Activated naive CD4-positive, alpha-beta T cell (primary cell): ENCODE measurements at places on chromosomes 11 and 22.

- no peak for DNase-seq
Measured at GRCh38 chr11:56846631-56847576, 98.4 kb upstream of the OR9G4 start.

DNA sequence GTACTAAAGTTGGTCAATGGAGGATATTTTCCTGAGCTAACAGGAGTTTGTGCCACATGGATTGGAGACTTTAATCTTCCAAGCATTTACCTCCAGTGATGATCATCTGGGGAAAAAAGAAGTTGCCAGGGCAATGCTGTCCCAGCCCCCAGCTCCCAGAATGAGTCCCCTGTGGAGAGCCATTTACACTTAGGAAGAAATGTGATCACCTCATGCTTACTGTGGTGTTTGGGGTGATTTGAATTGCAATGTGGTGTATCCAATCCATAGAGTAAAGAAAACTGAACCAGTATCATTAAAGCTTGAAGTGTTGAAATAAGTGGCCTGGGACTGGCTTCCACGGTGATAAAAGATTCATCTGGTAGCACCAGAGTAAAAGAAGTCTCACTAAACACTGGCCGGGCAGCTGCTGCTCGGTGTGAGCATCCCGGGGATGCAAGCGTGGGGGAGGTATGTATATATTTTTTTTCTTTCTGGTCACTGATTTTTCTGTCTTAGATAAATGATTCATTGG is 117.2 kb upstream of the NTM start:
- no peak for DNase-seq

DNA sequence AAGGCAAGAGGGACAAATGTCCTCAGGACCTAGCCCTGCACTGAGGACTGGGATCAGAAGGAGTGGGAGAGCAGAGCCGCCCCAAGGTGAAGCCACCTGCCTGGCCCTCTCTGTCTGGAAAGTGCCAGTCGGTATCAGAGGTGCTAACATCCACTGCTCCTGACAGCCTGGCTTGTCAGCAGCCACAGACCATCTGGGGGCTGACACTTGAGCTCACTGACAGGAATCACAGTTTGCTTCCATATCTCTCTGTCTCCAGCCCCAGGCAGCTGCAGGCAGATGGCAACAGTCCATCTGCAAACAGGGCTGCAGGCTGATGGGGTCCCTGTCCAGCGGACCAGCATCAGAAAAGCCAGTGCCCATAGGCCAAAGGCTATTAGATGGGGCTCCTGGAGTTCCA is 5.5 kb downstream of the OPCML start:
- DNase-seq, result no peak

GRCh38 chr11:35116762-35117640 is 22.0 kb upstream of the CD44 start:
- DNase-seq, result no peak

- DNase-seq, result no peak
Measured at GRCh38 chr11:129023968-129024676, 81.5 kb upstream of the TP53AIP1 start.

DNA sequence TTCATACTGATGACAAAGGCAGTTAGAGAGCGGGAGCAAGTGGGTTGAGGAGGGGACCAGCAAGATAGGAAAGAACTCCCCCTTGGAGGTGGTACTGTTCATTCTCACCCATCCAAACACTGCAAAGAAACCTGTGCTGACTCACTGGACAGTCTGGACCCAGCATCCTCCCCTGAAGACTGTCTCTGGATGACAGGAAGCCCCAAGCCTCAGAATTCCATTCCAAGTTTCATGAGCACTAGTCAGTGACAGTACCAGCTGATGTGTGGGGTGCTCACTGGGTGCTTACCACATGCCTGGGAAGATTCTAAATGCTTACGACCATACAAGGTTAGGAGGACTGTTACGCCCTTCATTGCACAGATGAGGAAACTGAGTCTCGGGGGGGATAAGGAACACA is 160.9 kb downstream of the IGLL1 start:
- DNase-seq, result no peak

DNA sequence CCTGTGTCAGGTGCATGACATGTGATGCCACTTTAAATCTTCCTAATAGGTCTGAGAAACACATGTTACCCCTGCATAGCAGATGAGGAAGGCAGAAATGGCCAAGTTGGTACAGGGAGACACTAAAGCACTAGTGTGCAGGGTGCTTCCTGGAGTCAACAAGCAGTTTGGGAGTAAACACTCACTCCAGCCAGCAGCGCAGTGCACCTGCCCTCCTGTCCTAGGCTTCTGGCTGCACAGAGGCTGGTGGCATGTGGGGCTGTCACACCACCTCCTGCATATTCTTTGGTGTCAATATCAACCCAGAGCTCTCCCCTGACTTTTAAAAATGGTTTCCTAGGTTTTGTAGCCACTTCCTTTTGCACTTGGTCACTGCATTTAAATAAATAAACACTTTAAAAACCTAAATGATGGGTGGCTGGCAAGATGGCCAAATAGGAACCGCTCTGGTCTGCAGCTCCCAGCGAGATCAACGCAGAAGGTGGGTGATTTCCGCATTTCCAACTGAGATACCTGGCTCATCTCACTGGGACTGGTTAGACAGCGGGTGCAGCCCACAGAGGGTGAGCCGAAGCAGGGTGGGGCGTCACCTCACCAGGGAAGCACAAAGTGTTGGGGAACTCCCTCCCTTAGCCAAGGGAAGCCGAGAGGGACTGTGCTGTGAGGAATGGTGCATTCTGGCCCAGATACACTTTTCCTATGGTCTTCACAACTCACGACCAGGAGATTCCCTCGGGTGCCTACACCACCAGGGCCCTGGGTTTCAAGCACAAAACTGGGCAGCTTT is 33.5 kb downstream of the GAB4 start:
- no peak for DNase-seq

- DNase-seq, result no peak
Measured at GRCh38 chr22:49735411-49735900, 92.2 kb downstream of the BRD1 start.
